ENCODE measurements at places on chromosomes 7 and 10.

GRCh38 chr10:42951486-42952251, 125.2 kb upstream of the RET start:
- peak; percentile 2 for DNase-seq

DNA sequence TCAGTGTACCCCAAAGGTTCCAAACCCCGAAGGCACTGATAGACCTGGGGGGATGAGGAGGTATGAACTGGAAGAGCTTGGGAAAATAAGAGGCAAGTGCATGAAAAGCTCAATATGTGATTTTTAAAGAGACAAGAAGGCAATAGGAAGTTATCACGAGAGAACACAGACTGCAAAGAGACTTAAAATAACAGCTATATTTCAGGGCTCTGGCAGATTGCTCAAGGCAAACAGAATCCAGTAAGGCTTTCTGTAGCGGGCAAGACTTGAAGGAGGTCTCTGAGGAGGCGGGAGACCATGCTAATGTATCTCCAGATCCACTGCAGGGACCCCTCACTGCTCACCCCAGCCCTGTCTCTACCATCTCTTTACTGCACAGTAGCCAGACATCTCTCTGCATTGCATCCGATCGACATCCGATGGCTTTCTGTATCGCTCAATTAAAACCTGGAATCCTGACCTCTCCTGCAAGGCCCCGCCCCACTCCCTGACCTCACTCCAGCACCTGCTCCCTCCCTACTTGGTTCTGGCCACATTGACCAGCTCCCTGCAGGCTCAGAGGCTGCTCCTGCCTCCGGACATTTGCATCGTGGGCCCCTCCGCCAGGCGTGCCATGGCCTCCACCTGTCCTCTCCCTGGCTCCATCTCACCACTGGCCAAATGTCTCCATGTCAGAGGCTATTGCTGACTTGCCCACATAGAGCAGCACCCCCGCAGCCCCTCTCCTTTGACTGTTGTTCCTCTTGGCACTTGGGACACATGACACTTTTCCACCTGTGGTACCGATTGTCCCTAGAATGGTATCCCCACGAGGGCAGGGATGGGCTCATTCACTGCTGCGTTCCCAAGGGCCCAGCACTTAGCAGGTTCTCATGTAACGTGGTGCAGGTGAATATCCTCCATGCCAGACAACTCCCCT, 118.0 kb downstream of the PRKAG2 start:
- DNase-seq = no peak

GRCh38 chr7:85730012-85730411, 543.2 kb upstream of the SEMA3D start:
- DNase-seq = no peak

GRCh38 chr7:104895522-104896236, 118.3 kb upstream of the KMT2E start:
- no peak for DNase-seq

DNA sequence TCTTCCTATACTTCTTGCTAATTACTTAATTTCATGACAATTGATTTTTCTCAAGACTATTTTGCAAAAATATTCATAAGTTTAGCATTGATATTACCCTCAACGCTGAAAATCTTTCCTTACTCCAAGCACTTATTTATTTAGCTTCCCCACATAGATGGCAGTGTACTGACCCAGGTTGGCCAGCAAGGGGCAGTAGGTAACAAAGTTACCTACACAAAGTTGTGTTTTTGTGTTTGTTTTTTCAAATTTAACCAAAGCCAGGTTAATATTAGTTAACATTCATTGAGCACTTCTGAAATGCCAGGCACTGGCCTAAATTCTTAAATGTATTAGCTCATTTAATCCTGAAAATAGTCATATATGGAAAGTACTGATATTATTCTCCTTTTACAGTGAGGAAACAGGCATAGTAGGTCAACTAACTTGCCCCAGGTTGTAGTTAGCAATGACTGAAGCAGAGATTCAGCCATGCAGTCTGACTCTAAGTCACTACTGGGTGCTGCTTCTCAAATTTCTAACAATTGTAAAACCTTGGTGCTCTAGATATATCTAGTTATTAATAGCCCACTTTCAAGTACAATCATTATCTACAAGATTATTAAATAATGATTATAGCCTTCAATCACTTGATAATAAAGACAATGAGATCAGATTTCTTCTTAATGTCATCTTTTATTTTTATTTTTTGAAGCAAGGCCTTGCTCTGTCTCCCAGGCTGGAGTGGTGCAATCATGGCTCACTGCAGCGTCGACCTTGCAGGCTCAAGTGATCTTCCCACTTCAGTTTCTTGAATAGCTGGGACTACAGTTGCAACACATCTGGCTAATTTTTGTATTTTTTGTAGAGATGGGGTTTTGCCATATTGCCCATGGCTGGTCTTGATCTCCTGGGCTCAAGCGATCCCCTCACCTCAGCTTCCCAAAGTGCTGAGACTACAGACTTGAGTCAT, 5.8 kb upstream of the GGCT start:
- DNase-seq = peak; percentile 49

DNA sequence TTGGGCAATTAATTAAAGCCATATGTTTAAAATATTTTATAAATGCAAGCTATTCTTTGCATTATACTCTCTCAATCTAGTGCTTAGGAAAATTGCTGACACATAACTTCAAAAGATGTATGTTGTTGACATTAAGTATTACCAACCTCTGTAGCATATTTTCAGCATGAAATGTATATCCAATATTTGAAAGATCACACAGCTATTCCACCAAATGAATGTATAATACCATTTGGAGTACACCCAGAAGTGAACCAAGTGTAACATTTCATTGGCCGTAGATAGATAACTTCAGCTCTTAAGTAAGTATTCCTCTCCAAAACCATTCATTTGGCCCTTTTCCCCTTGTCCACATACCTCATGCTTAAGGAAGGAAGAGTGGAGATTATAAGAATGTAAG, 104.6 kb downstream of the HECTD2 start:
- DNase-seq = no peak

DNA sequence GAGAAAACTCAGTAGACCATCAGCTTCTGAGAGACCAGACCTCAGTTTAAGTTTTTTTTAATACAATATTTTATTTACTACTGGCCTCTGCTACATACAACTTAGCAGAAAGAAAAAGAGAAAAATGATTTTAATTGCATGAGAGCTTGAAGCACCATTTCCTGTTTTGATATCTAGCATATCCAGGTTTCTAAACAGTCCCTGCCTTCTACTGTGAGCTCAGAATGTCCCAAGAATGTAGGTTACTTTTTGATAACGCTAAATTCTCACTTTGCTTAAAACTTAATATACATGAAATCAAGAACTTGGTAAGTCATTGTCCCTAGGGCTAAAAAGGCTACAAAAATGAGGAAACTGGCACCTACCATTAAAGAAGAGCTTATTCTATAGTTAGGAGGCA, 7.0 kb downstream of the TMEM243 start:
- no peak for DNase-seq

- DNase-seq = no peak
Observed at GRCh38 chr7:114653364-114654088, 238.9 kb downstream of the FOXP2 start.

GRCh38 chr7:46754140-46754720, 827.7 kb downstream of the TNS3 start:
- no peak for DNase-seq

- DNase-seq = no peak
Observed at GRCh38 chr7:70042533-70042932, 444.3 kb downstream of the AUTS2 start.

DNA sequence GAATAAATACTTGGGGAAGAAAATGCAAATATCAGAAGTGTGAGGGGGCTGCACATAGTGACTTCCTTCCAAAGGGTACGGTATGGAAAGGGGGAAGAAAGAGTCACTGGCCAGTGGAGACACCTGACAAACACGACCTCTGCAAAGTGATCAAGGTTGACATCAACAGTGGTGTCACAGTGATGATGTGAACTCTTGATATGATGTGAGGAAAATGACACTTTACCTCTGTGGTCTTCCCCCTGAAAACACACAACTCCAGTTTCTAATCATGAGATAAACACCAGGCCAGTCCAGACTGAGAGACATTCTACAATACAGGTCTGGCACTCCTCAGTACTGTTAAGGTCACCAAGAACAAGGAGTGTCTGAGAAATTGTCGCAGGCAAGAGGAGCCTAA, 169.7 kb downstream of the BUB3 start:
- no peak for DNase-seq

DNA sequence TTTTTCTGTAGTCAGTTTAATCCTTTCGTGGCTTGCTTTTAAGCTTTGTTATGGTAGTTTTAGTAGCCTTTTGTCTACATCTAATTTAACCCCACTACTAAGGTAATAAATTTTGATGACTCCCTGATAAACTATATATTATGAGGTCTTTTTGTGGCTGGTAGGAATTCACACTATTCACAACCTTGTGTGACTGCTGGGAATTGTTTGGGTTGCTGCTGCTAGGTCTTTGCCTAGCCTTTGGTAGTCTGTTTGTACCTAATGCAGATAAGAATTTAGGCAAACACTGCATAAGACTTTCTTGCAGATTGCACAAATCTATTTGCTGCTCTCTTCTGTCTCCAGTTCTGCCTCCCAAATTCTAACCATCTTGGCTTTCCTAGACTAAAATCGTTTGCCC, 58.3 kb downstream of the SHOC2 start:
- no peak for DNase-seq

- no peak for DNase-seq
Observed at GRCh38 chr10:50600286-50600685, 23.5 kb downstream of the SGMS1 start.

Measured in activated CD8-positive, alpha-beta T cell treated with anti-CD3 and anti-CD28 coated beads, Interleukin-2, amount 10 ng/mL, durations not matched to agents 7 days and 5 days (primary cell).